Activated CD4-positive, alpha-beta memory T cell treated with anti-CD3 and anti-CD28 coated beads, Interleukin-2, amount 10 ng/mL, durations not matched to agents 7 days and 5 days (primary cell): ENCODE measurements at places on chromosomes 2 and 18. TPM values are rescaled to one million over a fixed set of nuclear protein-coding genes. Genes with fewer than 3 reads are reported as not detected.

DNA sequence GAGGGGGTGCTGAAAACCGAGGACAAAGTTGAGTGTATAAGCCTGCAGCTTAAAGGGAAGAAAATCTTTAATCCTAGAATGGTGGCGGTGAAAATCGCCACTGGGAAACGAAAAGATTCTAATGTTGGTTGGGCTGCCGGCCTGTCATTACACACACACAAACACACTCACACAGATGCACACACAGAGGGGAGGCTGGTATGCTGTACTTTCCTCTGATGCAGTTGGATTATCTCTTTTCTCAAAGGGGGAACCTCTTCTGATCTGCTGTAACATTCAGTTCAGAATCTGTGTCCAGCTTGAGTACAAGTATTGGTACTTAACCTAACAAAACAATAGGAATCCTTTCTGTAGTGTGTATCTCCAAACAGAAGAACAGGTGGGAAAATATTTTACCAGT is 39.0 kb downstream of the ANXA4 start:
- H3K4me1 ChIP-seq, result peaks cover 21% of the 10 kb centered on the region
- H3K27me3 ChIP-seq, result no peaks in the 10 kb centered on the region

- no peak overlapping the region for H3K27ac ChIP-seq
- H3K36me3 ChIP-seq, result no peaks in the 10 kb centered on the region
- no peaks in the 10 kb centered on the region for H3K27me3 ChIP-seq
- DNase-seq, result no peak
- no peak overlapping the region for H3K4me3 ChIP-seq
Measured at GRCh38 chr2:1301056-1301455, 112.2 kb upstream of the TPO start.

DNA sequence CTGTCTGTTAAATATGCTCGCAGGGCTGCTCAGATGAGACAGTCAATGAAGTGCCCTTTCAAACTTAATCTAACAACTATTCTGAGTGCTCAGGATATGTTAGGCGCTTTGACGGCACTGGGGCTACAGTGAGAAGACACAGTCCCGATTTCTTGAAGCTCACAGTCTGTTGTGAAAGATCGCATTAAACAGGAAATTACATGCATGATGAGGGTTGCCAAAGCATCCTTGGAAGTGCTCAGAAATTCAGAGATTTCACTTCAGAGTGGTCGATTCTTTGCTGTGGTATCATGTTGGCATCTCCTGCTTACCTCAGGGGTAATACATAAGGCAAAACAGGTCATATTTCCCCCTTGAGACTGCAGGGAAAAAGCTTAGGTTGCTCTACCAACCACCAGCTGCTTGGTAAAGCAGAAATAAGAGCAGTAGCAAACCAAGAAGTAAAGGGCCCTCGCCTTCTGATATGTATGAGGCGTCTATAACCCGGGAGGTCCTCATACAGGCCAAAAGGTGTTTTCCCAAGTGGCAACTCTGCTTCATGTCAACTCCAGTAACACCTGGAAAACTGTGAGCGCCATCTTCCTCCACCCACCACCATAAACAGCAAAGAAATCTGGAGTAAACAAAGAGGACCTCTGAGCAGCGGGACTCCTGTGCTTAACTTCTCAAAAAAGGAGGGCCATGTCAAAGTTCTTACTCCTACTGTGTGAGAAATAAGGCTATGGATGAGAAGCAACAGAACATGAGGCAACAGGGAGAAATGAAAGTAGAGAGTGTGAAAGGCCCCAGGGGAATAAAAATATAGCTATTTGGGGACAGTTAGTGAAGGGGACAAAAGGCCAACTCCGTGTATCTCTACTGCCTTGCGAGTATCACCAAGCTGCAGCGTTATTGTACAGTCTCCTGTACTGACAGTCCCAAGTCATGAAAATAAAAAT is 79.3 kb downstream of the CLHC1 start:
- H3K36me3 ChIP-seq, result no peaks in the 10 kb centered on the region
- H3K4me3 ChIP-seq, result no peak overlapping the region
- H3K27ac ChIP-seq, result no peak overlapping the region
- H3K4me1 ChIP-seq, result peaks cover 7% of the 10 kb centered on the region
- H3K27me3 ChIP-seq, result no peaks in the 10 kb centered on the region
- DNase-seq, result no peak

DNA sequence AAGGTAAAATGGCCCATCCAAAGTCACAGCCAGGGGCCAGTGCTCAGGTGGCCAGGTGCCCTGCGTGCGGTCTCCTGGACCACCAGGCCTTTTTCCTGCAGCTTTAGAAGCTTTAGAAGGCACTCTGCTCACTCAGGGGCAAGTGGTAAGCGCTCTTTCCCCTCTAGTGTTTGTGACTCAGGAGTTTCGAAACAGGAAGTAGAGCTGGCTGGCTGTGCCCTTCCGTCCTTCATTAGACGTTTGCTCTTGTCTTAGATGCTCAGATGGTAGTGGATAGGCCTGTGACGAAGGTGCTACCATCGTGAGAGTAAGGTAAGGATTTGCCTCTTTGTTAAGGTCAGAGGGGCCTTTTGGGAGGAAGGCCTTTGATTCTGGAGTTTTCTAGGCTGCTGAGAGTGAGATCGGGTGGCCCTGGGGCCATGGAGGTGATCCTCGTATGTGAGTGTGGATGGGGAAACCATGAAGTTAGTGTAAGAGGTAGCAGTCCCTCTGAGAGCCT is at the start of gene CASP8:
CASP8 (plus strand) TSS at position 235 of the 499 bp plus-strand sequence. CDS start 5,951 bp downstream, outside the sequence.
- peaks cover 69% of the 10 kb centered on the region for H3K4me1 ChIP-seq
- H3K27me3 ChIP-seq, result no peaks in the 10 kb centered on the region
- H3K27ac ChIP-seq, result peak within 1 kb of the TSS; percentile 98
- H3K36me3 ChIP-seq, result peaks cover 43% of the 10 kb centered on the region
- peak; percentile 82 for DNase-seq

DNA sequence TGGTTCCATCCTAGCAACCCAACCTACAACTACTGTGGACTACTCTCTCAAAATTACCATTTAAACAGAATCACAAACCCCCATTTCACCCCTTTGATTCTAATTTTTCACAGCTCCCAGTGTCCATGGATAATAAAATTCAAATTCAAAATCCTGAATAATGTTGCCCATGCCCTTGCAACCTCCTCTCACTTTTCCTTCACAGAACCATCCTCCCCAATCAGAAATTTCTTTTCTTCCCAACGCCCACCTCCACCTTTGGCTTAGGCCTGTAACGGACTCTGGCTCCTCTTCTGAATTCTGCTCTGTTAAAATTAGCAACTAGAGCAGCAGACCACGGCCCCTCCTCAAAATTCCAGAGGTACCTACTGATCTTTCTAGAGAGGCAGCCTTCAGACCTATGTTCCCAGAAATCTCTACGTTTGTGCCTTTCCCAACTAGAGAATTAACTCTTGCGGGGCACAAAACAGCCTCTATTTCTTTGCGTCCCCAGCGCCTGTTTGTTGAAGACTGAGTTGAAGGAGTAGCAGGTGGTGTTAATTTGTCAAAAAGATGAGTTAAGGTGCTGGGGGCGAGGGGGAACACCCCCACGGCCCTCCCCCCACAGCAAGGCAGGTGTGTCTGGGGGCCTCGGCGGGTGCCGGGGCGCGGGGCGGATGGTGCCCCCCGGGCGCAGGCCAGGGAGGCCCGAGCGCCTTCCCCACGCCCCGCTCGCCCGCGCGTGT is 428 bp upstream of the MAP3K20 start:
- no peak overlapping the region for H3K27ac ChIP-seq
- DNase-seq, result no peak
- peaks cover 41% of the 10 kb centered on the region for H3K27me3 ChIP-seq
- H3K36me3 ChIP-seq, result no peaks in the 10 kb centered on the region
- peak overlapping the region; percentile 61 for H3K4me3 ChIP-seq

The SERPINB5 gene
- total RNA-seq, result not detected

The INHA gene
- total RNA-seq, result not detected
